ENCODE measurements at places on chromosomes 4 and X.

- no peak for DNase-seq
Observed at GRCh38 chr4:25767877-25768725, 94.7 kb downstream of the SEL1L3 start.

DNA sequence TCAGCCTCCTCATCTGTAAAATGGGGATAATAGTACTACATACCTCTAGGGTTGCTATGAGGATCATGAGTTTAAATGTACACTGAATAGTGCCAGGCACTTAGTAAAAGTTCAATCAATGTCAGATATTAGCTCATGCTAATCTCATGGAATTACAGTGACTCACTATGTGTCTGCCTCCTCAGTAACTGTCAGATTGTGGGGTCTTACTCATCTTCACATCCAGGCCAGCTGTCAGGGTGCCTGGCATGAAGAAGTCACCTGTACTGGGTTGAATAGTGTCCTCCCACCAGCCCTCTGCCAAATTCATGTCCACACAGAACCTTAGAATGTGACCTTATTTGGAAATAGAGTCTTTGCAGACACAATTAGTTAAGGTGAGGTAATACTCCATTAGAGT, 54.3 kb upstream of the STIM2 start:
- DNase-seq = no peak

DNA sequence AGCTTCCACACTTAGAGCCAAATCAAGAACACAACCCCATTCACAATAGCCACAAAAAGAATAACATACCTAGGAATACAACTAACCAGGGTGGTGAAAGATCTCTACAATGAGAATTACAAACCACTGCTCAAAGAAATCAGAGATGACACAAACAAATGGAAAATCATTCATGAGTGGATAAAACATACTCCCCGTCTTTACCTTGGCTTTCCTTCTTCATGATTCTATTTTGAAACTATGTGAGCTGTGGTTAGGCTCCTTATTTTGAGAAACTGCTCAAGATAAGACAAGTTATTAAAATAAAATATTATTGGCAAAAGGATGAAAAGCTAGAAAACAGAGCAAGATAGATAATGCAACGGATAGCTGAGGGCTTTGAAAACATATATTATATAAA, 598.1 kb upstream of the FAT1 start:
- DNase-seq = no peak

DNA sequence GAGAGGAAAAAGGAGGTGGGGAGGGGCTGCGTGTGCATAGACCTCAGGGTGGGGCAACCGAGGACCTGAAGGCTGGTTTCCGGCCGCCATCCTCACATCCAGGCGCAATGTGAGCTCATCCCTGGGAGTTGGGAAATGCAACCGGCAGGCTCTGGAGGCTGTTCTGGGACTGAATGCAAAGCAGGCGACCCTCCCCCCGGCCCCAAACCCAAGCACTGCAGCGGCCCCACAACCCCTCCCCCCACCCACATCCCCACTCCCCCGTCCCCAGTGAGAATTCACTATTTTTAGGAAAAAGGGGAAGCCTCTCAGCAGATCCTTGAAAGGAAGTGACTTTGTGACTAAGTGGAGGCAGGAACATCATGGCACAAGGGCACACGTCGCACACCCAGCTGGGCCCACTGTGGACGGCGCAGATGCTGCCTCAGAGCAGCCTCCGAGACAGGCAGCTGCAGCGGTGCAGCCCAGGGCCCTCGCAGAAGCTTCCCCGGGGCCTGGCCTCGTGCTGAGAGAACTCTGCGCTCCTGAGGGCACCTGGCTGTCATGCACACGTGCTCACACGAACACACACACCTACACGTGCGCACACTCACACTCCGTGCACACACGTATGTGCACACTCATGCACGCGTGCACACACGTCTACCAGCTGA, 1.3 kb upstream of the PDE6B start:
- DNase-seq = no peak

DNA sequence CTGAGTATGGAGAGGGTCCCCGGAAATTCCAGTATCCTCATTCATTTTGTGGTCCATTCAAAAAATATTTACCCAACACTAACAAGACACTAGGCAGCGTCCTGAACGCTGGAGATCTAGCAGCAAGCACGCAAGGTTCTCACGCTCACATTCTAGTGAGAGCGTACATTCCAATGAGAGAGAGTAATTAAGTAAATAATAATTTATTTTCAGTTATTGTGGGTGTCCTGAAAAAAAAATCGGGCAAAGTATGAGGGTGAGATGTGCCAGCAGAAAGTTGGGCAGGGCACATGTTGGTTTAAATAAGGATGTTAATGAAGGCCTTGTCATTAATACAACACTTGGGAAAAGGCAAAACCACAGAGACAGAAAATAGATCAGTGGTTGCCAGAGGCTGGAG, 4.0 kb upstream of the TMEM156 start:
- DNase-seq = no peak

- no peak for DNase-seq
Observed at GRCh38 chr4:11343536-11343935, 85.2 kb downstream of the HS3ST1 start.
